ENCODE measurements at places on chromosomes 3 and 15. TPM values are rescaled to one million over a fixed set of nuclear protein-coding genes. Genes with fewer than 3 reads are reported as not detected.

SLCO3A1 gene
- total RNA-seq, result 17.0 TPM

ROBO2 gene
- not detected for total RNA-seq

DNA sequence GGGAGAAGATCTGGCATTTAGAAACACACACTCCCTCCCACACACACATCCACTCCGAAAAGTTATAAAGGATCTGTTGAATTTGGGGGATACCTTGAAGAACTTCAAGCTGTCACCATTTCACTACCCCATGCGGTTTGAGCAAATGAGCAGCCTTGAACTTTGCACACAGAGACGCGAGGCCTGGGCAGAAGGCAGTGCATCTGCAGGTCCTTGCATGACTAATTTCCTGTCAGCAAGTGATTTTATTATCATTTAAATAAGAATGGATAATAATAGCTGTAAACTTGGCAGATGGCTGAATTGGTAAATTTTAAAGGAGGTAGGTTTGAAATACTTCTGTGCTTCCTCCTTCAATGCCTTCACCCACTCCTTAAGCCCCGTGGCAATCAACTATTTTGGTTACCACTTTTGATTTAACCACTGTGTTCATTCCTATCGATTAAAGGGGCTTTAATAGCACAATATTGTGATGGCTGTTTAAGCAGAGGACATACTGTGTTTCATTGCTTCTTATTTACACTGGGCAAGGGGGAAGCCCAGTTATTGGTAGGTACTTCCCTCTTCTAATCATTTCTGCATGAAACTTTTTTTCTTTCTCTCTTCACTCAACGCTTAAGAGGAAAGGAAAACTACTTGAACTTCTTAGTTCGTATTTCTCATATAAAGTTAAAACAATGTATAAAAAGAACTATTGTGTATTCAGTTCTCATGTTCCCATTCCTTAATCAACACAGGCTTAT, 108.1 kb downstream of the ROBO2 start:
- peak; percentile 0 for DNase-seq

DNA sequence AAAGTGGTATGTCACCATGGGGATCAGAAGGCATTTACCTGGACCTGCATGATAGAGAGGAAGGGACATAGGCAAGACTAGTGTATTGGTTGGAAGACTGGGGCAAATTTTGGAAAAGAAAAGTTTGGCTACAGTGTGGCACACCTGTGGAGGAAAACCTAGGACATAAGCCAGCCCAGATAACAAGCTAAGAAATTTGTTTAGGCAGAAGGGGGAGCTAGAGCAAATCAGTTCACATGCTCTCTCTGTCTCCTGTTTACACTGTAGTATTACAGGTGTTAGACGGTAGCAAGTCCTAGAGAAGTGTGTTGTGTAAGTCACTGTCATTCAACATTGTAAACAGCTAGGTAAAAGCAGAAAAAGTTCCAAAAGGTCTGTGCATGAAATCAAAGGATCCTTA, 11.9 kb upstream of the ALDH1A2 start:
- DNase-seq, result no peak

- DNase-seq, result no peak
These were observed 47.5 kb upstream of the EIF3J start for GRCh38 chr15:44489464-44489863.

DNA sequence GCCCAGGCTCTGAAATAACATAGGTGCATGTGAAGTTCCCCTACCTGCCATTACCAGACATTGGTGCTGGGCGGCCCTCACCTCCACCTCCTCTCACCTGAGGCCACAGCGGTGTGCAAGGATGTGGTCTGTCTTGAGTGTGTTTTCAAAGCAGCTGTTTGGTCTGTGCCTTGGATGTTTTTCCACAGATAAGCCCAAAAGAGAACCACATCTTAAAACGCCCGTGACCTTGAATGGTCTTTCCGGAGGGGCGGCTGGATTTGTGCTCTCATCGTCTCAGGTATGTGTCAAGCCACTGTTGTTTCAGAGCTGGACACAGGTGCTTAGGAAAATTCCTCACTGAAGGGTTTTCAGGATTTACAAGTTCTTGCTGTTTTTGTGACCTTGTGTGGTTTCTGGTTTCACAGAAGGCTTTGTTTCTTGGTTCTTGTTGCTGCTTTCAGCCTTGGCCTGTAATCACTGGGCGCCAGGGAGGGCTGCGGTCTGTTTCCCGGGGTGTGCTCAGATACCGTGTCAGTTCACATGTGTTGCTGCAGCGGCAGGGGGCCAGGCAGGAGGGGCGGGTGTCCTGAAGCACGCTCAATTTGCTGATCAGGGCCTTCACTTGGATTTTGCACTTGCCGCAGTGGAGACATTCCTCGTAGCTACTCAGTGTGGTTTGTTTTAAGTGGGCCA, 128.4 kb downstream of the IGF1R start:
- no peak for DNase-seq

- no peak for DNase-seq
These were observed 8.9 kb upstream of the TKT start for GRCh38 chr3:53264718-53265117.

TFDP2 gene
- total RNA-seq, result 70.6 TPM

GRCh38 chr3:153595186-153595815, 433.3 kb downstream of the RAP2B start:
- no peak for DNase-seq

- no peak for DNase-seq
These were observed 61.9 kb downstream of the REC114 start for GRCh38 chr15:73504885-73505284.

NR2E3 gene
- total RNA-seq, result not detected

DNA sequence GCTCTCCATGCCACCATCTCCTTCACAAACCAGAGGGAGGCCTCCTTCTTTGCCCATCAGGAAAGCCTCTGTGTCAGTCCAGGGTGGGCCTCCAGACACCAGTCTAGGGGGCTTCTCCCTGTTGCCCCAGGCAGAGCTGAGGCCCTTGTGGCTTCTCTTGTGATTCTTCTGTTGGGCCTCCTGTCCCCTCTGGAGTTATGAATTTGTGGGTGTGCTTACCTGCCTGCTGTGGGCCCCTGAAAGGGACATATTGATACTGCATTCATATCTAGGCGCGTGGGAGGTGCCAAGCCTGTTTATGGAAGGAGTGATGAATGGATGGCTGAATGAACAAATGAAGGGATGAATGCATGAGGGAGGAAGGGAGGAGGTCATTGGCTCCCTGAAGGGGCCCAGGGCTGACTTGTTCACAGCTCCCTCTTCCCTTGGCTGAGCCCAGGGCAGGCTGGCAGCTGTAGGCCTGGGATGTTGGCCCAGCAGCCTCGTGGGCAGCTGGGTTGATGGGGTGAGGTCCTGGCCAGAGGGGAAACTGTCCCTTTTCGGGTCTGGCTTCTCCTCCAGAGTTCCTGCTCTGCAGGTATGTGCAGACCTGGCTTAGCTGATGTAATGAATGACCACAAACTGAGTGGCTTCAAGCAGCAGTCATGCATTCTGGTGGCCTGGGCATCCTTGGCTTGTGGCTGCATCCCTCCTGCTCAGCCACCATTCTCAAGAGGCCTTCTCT, 195.4 kb downstream of the GOLGA6L6 start:
- no peak for DNase-seq

MAP2K5 gene
- total RNA-seq, result 2.5 TPM

DNA sequence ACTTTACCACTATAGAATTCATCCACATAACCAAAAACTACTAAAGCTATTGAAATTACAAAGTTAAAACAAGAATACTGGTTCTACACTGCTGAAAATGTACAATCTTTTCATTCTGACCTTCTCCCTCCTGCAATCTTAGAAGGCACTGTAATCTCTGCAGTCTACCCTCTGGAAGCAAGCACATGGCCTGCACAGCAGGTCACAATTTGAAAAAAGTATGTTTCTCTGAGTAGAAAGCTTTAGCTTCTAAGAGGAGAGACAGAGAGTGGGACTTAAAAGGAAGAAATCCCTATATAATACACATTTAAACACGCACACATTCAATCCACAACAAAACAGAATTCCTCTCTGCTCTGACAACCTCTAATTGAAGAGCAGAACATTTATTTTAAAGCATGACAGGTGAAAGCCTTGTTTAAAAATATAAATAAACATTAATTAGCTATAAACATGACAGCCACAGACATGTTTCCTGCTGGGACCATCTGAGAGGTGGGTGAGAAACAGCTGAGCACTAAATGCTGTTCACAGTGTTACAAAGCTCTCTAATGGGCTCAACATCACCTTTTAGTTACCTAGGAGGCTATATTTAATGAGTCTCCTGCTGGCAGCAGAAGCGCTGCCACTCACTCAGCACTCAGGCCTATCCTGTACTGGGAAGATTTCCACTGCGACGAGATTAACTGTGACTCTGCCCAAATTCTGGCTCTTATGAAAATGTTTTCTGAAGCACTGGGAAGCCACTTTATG, 447.4 kb downstream of the AGBL1 start:
- DNase-seq, result no peak
